Stimulated activated CD8-positive, alpha-beta memory T cell treated with anti-CD3 and anti-CD28 coated beads, Interleukin-4, amount 100 ng/mL, for 24 hours (primary cell): ENCODE measurements at places on chromosomes 2 and 18.

DNA sequence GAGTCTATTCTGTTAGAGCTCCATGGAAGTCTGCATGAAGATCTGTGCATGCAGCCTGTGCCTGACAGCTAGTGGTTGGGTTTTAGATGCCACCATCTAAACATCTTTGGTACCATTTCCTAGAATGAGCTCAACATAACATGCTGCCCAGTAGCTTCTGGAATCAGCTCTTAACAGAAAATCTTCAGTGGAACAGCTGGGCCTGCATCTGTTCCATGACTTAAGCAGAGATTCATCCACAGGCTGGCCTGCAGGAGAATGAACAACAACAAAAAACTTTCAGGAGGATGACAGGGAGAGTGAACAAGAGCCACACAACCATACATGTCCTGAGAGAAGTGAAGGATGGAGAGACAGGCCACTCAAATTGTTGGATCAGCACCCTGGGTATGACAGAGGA lies 316.6 kb downstream of the RDH14 start:
- no peak for DNase-seq

DNA sequence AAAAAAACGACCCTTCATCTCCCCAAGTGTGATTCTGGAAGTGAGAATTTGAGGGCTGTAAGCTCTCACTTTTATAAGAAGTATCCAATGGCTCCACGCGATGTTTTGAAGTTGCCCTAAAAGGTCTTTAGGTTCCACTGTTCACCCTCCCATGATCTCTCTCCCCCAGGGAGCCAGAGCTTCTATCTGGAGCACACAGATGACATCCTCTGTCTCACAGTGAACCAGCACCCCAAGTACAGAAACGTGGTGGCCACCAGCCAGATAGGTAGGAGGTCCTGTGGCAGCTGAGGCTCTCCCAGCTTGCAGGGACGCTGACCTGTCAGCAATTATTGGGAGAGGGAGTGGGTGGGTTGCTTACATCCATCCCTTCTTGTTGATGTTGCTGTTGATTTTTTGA lies 97.8 kb downstream of the RTN4 start:
- no peak for DNase-seq

DNA sequence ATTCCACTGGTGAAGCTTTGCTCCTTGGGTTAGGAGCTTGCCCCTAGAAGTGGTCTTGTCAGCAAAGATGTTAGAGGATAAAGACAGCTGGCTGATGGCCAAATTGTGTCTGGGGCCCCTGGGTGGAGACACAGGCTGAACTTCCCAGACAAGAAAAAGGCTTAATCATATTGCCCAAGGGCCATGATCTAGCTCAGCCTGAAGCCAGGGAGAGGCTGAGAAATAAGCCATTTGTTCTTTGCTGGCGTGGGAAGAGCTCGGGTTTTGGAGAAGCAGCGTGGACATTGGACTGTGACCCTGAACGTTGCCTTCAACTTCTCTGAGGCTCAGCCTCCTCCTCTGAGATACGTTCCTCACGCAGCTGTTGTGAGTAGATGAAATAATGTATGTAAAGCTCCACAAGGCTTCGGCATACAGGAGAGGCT lies 153.0 kb downstream of the ZFP36L2 start:
- no peak for DNase-seq

DNA sequence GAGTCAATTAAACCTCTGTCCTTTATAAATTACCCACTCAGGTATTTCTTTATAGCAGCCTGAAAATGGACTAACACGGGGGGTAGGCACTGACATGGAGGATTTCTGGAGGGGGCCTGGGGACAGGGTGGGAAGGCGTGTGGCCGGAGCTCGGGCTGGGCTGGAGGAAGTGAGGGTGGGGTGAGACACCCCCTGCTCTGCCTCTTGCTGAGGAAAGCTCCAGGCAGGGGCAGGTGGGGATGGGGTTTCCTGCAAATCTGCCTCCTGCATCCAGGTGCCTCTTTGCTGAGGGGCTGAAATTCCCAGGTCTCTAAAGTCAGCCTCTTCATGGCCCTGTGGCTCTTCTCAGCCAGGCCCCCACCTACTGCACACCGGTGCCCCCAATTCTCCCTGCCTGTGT lies 25.7 kb upstream of the OTOS start:
- no peak for DNase-seq

- DNase-seq = no peak
These were observed 29.5 kb downstream of the STK39 start for GRCh38 chr2:168217920-168218319.

DNA sequence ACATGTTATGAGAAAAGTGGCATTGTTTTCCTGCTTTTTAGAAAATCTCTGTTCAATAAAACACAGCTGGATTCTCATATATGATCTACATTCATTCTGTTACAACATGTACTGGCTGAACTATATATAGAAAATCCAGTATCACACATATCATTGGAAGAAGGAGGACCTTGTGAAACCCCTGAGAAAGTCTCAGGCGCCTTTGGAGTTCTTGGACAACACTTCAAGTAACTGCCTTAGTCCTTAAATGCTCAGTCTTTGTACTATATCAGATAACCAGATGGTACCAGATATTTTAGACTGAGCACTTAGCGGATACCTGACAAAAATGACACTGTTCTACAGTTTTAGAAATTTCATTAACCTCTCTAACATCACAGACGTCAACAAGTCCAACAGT lies 72.2 kb downstream of the ACVR1 start:
- DNase-seq = no peak

- no peak for DNase-seq
These were observed 9.0 kb downstream of the MALL start for GRCh38 chr2:110106642-110107041.

GRCh38 chr2:182593394-182593975 lies 122.6 kb upstream of the DNAJC10 start:
- no peak for DNase-seq

- no peak for DNase-seq
These were observed 158.5 kb downstream of the CDC42EP3 start for GRCh38 chr2:37512971-37513370.

DNA sequence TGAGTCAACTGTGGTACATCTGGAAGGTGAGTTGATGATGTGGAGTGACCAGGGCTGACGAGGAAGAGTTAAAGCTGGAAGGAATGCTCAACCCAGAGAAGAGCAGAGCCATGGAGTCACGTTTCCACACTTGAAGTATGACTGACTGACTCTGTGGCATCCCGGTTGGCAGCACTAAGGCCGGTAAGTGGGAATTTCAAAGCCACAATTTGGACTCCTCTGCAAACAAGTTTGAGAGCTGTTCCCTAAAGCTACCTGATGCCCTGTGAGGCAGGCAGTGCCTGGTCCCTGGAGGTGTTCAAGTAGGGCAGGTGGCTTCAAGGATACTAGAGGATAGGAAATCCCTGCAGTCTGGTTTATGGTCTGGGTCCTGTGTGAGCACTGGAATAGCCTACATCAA lies 69.3 kb upstream of the ITGB6 start:
- DNase-seq = no peak

GRCh38 chr2:95390881-95391321 lies 11.6 kb upstream of the FAHD2A start:
- no peak for DNase-seq

- no peak for DNase-seq
These were observed 195.6 kb downstream of the CLIP4 start for GRCh38 chr2:29310650-29311348.

GRCh38 chr18:54263904-54264336 lies 5.4 kb upstream of the POLI start:
- DNase-seq = no peak

- DNase-seq = no peak
These were observed 85.9 kb downstream of the SPTBN1 start for GRCh38 chr2:54541995-54542394.

- no peak for DNase-seq
These were observed 54.1 kb upstream of the ACYP2 start for GRCh38 chr2:54061272-54061671.

DNA sequence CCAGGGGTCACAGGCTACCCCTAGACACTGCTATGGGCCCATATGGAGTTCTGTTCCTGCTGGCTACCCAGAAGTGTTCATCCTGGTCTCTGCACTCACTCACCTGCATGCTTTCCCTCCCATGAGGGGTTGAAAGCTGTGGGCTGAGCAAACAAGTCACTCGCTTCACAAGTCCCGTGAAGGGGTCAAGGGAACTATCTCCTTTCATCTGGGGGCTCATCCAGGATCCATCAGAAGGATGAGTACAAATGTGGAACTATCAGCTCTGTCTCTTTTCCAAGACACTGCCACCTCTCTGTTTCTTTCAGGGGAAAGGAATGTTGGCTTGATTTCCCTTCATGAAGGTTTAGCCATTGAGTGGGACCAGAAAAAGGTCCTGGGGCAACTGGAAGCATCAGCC lies 21.7 kb downstream of the SULT1C4 start:
- no peak for DNase-seq

- no peak for DNase-seq
These were observed 31.3 kb upstream of the CNTNAP5 start for GRCh38 chr2:123993728-123994323.

- DNase-seq = no peak
These were observed 131.7 kb downstream of the BCL2L11 start for GRCh38 chr2:111252436-111252835.

GRCh38 chr2:230921806-230922595 lies 3.0 kb downstream of the GPR55 start:
- DNase-seq = no peak

DNA sequence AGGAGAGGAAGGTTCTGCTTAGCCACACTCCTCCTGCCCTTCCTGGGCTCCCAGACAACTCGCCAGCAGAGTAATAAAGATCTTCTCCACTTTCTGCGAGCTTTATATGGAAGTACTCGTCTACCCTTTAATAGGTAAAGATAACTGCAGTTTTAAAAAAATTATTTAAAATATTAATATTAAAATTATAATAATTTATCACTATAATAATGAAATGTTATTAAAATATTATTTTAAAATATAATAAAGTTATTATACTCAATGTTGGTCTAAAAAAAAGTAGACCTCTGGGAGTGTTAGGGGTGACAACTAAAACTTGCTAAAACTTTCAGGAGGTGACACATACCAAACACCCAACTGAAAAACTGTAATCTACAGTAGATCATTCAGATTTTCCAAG lies 81.5 kb downstream of the RBM43 start:
- no peak for DNase-seq
